Activated T-helper 9 cell treated with anti-CD3 and anti-CD28 coated beads, Interleukin-2, amount 50 U/mL, for 16 hours (primary cell): ENCODE measurements at places on chromosomes 2 and 18.

DNA sequence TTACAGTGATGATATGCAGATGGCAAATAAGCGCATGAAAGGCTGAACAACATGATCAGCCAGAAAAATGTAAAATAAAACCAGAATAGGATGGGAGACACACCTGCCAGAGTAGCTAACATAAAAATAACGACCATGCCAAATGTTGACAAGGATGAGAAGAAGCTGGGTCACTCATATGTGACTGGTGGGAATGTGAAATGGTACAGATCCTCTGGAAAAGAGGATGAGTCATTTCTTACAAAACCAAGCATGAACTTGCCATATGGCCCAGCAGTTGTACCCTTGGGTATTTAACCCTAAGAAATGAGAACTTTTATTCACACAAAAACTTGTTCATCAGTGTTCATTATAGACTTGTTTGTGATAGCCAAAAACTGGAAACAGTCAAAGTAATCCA, 143.8 kb downstream of the SH3BP4 start:
- no peak for DNase-seq

- DNase-seq: no peak
Observed at GRCh38 chr2:120641366-120641771, 94.3 kb upstream of the GLI2 start.

GRCh38 chr2:225998653-225999052, 599.1 kb downstream of the NYAP2 start:
- no peak for DNase-seq

GRCh38 chr18:59357928-59358327, 1.1 kb downstream of the LMAN1 start:
- no peak for DNase-seq

GRCh38 chr2:174664084-174664759, 66.6 kb upstream of the WIPF1 start:
- DNase-seq: no peak

- no peak for DNase-seq
Observed at GRCh38 chr2:203732092-203732952, 25.9 kb downstream of the CD28 start.

GRCh38 chr2:134103196-134103595, 150.7 kb upstream of the MGAT5 start:
- DNase-seq: no peak

GRCh38 chr2:32424739-32425138, 67.9 kb downstream of the BIRC6 start:
- DNase-seq: no peak

DNA sequence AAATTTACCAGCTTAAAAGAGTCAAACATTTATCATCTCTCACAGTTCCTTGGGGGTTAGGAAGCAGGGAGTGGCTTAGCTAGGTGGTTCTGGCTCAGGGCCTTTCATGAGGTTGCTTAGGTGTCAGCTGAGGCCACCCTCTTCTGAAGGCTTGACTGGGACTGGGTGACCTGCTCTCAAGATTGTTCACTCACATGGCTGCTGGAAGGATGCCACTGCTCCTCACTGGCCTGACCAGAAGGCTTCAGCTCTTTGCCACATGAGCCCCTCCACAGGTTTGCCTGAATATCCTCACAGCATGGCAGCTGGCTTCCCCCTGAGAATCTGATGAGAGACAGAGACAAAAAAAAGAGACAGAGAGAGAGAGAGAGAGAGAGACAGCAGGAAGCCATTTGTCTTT, 17.3 kb upstream of the RNF152 start:
- no peak for DNase-seq

- DNase-seq: no peak
Observed at GRCh38 chr2:171832489-171832888, 61.6 kb downstream of the SLC25A12 start.

- DNase-seq: no peak
Observed at GRCh38 chr2:169050476-169051240, 18.7 kb upstream of the DHRS9 start.

DNA sequence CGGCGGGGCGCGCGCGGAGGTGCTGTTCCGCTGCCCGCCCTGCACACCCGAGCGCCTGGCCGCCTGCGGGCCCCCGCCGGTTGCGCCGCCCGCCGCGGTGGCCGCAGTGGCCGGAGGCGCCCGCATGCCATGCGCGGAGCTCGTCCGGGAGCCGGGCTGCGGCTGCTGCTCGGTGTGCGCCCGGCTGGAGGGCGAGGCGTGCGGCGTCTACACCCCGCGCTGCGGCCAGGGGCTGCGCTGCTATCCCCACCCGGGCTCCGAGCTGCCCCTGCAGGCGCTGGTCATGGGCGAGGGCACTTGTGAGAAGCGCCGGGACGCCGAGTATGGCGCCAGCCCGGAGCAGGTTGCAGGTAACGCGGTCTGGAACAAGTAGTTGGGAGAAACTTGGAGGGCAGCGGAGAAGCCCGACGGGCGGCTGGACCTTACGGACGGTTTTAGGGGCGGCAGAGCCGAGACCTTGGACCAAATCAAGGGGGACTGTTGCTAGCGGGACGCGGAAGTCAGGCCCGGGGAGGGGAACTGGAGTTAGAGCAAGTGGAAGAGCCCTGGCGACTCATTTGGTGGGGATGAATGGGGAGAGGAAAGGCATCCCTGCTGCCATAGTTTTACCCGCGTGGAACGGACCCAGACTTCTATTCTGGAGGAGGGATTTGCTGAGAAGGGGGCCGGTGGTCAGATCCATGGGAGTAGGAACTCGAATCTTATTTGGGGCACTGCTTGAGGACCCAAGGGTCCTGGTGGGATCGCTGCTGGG, 573 bp downstream of the IGFBP2 start:
- DNase-seq: no peak

- no peak for DNase-seq
Observed at GRCh38 chr2:155547571-155547970, 785.0 kb downstream of the NR4A2 start.

DNA sequence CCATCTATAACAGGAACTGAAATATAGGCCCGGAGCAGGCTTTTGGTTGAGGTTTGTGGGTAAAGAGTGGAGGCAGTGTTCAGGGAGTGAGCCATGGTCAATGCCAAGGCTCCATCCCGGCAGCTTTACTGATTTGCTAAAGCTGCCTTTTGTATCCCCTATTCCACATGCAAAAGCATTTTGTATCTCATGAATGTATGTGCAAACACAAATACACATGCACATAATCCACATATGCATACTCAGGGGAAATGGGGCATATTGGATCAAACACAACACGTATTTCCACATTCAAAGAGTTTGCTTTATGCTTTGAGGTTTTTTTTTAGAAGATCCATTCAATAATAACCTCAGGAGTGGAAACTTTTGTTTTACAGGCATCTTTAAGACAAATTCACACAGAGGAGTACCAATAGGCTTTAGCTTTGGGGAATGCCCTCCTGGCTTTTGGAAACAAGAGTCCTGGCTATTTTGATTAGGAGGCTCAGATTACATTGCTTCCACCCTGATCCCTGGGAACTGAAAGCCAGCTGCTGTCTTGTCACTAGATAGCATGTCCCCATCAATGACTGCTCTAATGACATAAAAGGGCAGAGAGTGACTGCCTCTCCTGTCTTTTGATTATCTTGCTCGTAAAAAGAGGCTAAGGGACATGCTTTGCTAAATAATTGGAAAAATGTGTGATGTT, 263.2 kb downstream of the EN1 start:
- no peak for DNase-seq

GRCh38 chr2:107809835-107810234, 16.9 kb upstream of the RGPD4 start:
- no peak for DNase-seq

DNA sequence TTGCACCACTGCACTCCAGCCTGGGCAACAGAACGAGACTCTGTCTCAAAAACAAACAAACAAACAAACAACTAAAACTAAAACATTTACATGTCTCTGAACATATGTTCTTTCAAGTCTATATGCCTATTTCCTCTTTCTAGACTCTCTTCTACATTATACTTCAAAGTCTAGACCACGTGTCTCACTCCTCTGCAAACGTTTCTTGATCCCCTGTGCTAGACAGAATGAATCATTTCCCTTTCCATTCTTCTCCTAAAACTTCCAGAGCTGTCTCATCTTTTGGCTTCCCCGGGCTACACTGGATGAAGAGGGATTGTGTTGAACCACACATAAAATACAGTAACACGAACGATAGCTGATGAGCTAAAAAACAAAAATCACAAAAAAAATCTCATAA, 67.1 kb downstream of the BAZ2B start:
- no peak for DNase-seq

GRCh38 chr18:21331065-21331464, 89.0 kb downstream of the GREB1L start:
- no peak for DNase-seq

DNA sequence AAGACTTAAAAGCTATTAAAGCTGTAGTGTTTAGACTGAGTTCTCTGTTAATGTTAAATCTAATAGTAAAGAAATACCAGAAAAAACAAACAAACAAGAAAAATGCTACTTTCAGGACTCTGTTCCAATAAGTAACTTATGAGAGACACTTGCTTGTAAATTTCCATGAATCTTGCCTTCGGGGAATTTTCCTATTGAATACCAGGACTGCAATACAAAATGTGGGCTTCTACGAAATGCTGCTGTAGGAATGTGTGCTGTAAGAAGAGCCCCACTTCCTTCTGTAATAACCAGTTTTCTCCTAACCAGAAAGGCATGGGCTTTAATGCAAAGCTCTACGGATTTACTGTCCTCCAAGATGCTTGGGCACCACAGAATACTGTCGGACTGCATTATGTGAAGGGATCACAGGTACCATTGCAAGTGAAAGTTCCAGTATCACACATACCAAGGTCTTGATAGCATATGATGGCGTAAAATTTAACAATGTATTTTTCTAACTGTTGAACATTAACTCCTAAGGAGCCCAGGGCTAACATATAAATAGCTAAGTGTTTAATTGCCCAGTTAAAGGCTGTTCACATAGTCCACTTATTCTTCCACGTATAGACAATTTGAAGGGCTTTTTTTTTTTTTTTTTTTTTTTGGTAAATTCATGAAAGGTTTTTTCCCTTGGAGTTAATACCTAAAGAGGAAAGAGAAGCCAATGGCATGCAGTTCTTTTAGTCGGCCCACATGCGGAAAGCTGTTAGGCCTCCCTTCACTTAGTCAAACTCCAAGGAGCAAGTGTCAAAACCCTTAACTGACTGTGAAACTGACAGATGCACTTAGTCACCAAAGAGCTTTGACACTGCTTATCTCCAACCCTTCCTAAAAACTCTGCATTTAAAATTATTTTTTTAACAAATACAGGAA, 564.0 kb upstream of the POU3F3 start:
- no peak for DNase-seq

DNA sequence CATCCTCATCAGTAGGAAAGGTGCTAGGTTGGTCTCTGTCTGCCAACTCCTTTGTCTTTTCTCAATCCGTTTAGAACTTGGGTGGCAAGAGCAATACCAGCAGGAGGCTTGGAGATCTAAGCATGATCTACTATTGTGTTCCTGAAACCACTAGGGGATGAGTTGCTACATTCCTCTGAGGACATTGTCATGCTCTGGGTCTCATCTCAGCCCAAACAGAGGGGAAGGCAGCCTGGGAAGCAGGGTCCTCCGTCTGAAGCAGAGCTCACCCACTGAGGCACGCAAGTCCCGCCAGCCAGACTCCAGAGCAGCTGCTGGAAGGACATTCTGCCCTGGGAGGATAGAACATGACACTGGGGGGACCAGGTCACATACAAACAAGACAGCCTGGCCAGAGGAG, 162.9 kb downstream of the MTCL1 start:
- DNase-seq: no peak

DNA sequence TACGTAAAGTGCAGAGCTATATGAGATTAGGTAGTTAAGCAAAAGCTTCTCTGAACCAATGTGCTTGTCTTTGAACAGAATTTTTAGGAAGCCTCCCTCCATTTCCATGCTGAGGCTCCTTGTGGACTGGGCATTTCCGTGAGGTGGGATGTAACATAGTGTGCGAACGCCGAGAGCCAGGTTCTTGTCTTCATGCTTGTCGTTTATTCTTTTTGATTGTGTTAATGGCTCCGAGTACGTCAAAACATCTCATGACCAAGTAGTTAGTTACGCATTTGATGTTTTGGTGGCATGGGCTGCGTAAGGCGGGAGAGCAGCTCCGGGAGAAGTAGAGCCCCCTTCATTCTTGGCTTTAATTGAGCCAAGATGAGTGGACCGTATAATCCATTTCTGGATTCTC, 32.9 kb downstream of the DGKD start:
- no peak for DNase-seq

DNA sequence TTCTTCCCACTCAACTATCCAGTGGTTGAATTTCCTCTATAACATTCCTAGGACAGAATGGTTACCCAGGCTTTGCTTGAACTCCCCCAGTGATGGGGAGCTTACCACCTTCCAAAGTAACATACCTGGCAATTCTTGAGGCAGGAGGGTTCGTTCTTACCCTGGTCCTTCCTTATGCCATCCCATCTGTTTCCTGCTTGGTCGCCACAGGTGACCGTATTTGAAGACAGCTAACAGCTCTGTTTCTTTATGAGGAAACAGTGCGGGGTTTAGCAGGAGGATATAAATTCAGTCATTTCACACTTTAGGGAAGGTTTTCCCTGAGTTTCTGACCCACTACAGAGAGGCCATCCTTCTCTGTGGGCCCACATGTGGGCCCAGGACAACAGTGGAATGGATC, 42.6 kb downstream of the FOSL2 start:
- no peak for DNase-seq

DNA sequence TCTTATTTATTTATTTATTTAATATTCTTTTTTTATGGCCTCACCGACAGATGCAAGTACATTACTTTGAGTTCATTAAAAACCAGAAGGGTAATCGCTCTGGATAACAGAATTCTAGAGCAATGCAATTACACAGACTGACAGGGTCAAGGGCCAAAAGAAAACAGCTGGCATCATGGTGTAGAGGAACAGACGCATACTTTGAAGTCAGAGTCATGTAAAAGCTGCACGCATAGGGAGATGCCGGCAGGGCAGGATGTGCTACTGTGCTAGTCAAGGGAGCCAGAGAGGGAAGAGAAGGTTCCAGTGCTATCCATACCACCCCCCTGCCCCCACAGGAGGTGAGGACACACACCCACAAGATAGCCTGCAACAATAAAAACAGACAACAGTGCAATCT, 115.2 kb upstream of the TFCP2L1 start:
- no peak for DNase-seq

- DNase-seq: no peak
Observed at GRCh38 chr2:47239119-47239969, 84.2 kb upstream of the STPG4 start.
